ENCODE measurements at places on chromosomes 7 and 10. TPM values are rescaled to one million over a fixed set of nuclear protein-coding genes. Genes with fewer than 3 reads are reported as not detected.

TYW1B gene
- total RNA-seq = 0.93 TPM

HMX2 gene
- not detected for total RNA-seq

CTAGE6 gene
- total RNA-seq = not detected

GRCh38 chr7:125316466-125316865 lies 386.8 kb upstream of the POT1 start:
- DNase-seq = peak; percentile 61
- H3K4me3 ChIP-seq = no peak overlapping the region
- H3K36me3 ChIP-seq = no peaks in the 10 kb centered on the region
- H3K27ac ChIP-seq = no peak overlapping the region

DNA sequence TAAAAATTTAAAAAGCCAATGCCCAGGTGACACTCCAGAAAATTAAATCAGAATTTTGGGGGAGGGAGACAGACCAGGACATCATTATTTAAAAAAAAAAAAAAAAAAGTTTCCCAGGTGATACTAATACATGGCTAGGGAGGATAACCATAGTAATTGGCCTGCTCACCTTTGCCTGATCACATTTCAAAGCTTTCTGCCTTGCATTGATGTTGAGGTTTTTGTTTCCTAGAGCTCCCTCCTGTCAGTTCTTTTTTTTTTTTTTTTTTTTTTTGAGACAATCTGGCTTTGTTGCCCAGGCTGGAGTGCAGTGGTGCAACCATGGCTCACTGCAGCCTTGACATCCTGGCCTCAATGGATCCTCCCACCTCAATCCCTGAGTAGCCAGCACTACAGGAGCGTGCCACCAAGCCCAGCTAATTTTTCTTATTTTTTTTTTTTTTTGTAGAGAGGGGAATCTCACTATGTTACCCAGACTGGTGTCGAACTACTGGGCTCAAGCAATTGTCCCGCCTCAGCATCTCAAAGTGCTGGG lies 38.1 kb downstream of the CPED1 start:
- H3K36me3 ChIP-seq = no peaks in the 10 kb centered on the region
- H3K4me3 ChIP-seq = no peak overlapping the region
- DNase-seq = no peak
- H3K4me1 ChIP-seq = no peaks in the 10 kb centered on the region
- H3K27ac ChIP-seq = no peak overlapping the region

GRCh38 chr7:134044682-134045081 lies 82.5 kb upstream of the LRGUK start:
- no peak overlapping the region for H3K4me3 ChIP-seq
- no peak overlapping the region for H3K27ac ChIP-seq
- no peaks in the 10 kb centered on the region for H3K4me1 ChIP-seq
- no peaks in the 10 kb centered on the region for H3K27me3 ChIP-seq
- DNase-seq = no peak
- H3K36me3 ChIP-seq = no peaks in the 10 kb centered on the region

Data from MCF 10A (cell line).